ENCODE measurements at places on chromosomes 4 and X. TPM values are rescaled to one million over a fixed set of nuclear protein-coding genes. Genes with fewer than 3 reads are reported as not detected.

The JCHAIN gene
- polyA plus RNA-seq: 4.2 TPM

The AMTN gene
- 0.47 TPM for polyA plus RNA-seq

The USP17L12 gene
- not detected for polyA plus RNA-seq

The GPC3 gene
- 0.10 TPM for polyA plus RNA-seq

The FAAH2 gene
- 5.7 TPM for polyA plus RNA-seq

The TEC gene
- polyA plus RNA-seq: 5.3 TPM

The SERPINA7 gene
- not detected for polyA plus RNA-seq

The ATOH1 gene
- polyA plus RNA-seq: not detected

The GRID2 gene
- polyA plus RNA-seq: not detected

The DUX4 gene
- polyA plus RNA-seq: not detected

The SMIM10 gene
- 2.3 TPM for polyA plus RNA-seq

The PLP2 gene
- polyA plus RNA-seq: 267 TPM

The GALNT7 gene
- polyA plus RNA-seq: 15.1 TPM

The BRS3 gene
- not detected for polyA plus RNA-seq

The STPG2 gene
- 0.02 TPM for polyA plus RNA-seq

The NKX1-1 gene
- not detected for polyA plus RNA-seq

The MMGT1 gene
- 1.5 TPM for polyA plus RNA-seq

The EREG gene
- polyA plus RNA-seq: 5.9 TPM

The SULT1B1 gene
- 0.41 TPM for polyA plus RNA-seq

The ZNF718 gene
- 0.75 TPM for polyA plus RNA-seq

The FAM120C gene
- polyA plus RNA-seq: 2.5 TPM
